ENCODE measurements at places on chromosomes 2 and 18.

GRCh38 chr2:214856137-214856536, 46.7 kb upstream of the BARD1 start:
- DNase-seq, result no peak

- DNase-seq, result no peak
Measured at GRCh38 chr2:125167820-125168219, 1142.7 kb downstream of the CNTNAP5 start.

- no peak for DNase-seq
Measured at GRCh38 chr18:54948350-54948837, 10.9 kb downstream of the CCDC68 start.

- no peak for DNase-seq
Measured at GRCh38 chr2:108565778-108566375, 31.6 kb downstream of the LIMS1 start.

DNA sequence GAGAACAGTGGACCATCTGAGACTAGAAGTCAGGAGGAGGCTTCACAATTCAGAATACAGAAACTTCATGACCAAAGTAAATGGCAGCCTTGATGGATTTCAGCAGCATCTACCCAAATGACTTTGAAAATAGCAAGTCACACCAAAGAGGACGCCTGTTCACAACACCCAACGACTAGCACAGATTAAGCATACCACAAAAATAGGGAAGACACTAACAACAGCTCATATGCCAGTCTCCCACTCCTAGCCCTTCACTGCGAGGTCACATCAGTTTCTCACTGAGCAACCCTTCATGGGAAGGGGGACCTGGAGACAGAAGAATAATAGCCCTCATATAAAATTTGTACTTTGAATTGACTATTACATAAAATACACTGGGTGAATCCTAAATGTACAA, 228.4 kb upstream of the SLC39A10 start:
- DNase-seq, result no peak

DNA sequence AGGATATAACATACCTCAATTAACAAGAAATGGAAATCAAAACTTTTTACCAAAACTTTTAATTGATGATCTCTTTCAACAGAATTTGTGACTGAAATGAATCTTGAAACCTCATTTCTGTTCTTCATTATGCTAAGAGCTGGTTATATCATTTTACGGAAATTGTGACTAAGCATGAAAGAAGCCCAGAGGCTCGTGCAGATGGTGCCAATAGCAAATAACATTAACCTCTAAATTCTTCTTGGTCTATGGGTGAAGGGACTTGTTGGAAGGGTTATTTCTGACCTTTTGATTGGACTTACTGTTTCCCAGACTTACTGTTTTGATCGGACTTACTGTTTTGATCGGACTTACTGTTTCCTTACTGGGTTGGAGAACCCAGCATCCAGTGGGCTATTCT, 435.6 kb downstream of the TDRD15 start:
- DNase-seq, result no peak

GRCh38 chr18:75173125-75173432, 35.9 kb downstream of the PTGR3 start:
- no peak for DNase-seq
